ENCODE measurements at places on chromosomes 1 and 21.

- no peak for DNase-seq
These were observed 60.6 kb upstream of the LRRC8B start for GRCh38 chr1:89464008-89464407.

DNA sequence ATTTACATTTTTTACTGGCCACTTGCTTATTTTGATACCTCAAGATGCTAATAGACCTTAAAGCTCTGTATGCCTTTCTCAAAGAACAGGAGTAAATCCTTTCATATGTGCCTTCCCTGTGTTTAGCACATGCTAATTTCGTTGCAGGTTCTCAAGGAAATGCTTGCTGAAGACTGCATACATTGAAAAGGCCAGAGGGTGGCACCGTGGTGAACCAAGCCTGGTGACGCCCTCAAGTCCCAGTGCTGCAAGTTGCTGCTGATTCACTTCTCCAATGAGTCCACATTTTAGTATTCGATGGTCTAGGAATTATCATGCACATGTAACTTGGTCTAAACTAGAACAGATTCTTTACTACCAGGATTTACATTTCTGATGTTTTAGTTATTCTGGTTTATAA is 94.1 kb downstream of the CLDN17 start:
- DNase-seq: no peak

- no peak for DNase-seq
These were observed 238.0 kb upstream of the TMEM51 start for GRCh38 chr1:14915356-14916054.

DNA sequence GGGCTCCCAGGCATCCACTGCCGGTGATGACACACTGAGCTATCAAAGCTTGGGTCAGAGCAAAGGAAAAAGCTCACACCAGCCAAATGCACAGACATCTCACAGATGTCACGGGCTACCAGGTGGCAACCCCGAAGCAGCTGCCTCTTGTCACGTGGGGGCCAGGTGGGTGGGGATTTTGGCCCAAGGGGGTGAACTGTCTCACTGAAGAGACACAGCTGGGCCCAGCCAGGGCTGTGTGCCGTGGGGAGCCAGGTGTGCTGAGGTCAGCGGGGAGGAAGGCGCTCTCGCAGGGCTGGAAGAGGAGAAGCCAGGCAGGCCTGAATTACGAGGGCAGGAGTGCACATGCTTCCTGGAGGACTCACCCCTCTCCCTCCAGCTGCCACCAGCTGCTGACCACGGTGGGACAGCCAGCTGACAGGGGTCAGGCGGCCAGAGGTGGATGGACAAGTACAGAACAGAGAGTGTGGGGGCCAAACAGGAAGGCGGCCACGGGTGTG is 32.4 kb downstream of the KCNN3 start:
- no peak for DNase-seq

DNA sequence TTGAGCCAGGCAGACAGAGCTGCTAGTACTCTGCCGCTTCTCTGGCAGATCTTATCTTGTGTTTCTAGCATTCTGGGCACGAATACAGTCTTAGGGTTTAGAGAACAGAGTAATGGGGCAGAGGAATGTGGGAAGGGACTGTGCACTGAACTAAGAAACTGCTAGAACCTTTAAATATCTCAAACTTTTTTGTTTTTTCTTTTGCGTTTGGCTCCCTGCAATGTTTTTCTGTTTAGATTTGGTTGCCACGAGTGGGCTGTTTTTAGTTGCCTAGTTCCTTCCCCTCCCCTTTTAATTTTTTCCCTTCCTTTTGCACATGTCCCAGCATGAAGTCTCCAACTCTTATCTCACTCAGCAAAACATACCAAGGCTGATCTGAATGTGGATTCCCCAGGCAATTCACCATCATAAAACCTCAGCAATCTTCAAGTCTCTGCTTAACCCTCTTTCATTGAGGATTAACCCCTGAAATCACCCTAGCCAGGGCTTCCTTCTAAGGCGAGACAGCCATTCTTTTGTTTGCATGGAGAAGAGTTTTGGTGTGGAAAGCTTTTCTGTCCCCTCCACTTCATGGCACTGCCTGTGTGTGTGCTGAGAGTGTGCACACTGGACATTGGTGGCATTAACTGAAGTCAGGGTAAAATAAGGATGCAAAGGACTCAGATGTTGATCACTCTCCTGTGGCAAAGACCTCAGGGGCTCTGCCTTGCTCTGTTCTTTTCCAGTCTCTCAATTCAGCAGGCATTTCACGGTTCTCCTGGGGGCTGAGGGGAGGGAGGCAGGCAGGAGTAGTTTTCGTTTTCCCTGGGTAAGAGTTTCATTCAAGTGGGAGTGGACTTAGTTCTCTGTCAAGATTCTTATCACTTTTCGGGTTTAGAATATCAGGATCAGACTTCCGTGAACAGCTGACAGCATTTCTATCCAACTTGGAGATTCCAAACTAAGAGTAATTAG is 2.8 kb upstream of the ATF3 start:
- no peak for DNase-seq

DNA sequence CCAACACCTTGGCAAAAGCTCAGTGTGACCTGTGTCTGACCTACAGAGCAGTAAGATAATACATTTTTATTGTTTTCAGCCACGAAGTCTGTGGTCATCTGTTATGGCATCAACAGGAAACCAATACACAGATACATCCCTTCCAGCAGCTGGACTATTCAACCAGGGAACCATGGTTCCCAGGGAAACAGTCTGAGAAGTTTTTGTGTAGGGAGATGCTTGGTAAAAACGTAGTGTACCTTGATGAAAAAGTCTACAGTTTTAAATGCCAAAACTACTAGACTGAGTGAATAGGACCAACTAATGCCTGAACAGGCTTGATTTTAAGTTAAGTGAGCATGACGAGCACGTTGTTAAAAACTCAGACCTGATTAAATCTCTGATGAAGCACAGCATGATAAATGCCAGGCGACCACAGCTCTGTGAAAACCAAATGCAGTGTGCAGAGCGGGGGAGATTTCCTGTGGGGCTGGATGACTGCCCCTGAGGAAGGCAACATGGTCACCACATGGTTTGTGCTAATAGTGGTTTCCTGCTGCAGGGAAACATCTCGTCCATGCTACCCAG is 228.9 kb downstream of the TNR start:
- DNase-seq: peak; percentile 19

DNA sequence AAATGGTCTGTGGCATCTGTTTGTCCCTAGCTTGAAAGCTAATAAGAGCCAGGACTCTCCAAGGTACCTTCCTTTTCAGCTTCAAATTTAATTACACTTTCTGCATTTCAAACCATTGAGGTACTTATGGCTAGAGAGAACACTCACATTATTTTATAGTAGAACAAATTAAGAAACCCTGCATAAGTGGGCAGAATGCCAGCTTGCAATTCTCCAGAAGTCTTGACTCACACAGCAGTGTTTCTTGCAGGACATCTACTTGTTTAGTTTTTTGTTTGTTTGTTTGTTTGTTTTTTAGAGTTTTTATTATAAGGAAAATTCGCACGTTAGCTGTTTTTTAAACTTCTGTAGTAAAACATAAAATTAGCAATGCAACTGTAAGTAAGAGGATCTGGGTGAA is 397.2 kb downstream of the NEGR1 start:
- no peak for DNase-seq

DNA sequence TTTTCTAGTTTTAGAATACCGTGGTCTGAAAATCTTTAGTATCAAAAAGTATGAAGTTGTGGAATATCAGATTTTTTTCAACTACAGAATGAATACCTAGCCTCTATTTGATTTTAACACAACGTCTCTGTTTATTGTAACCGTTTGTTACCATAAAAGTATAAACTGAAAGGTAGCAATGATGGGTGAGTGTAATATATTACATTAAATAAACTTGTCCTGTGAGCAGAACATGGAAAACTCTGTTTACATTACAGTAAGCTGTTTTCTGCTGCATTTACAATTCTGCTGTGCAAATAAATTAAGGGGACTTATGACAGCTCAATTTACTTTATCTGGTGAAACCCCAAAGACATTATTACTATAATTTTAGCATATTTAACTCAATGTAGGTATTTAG is 62.5 kb downstream of the CHRM3 start:
- DNase-seq: no peak

- DNase-seq: no peak
These were observed 36.2 kb downstream of the LDLRAP1 start for GRCh38 chr1:25579292-25580252.

DNA sequence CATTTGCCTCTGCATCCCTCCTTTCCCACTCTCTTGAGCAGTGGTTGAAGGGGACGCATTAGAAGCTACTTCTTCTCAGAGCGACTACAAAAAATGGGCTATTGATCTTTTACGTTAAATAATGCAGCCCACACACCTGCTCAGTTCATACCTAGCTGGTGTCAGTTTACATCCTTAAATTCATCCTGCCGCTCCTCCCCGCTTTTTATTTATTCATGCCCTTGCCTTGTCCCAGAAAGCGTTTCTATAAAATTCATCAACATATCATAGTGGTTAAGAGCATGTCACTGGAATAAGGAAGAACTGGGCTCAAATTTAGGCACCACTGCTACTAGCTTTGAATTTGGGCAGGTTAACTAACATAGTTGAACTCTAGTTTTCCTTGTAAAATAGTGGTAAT is 66.0 kb upstream of the TINAGL1 start:
- DNase-seq: no peak

- no peak for DNase-seq
These were observed 374.9 kb upstream of the PBX1 start for GRCh38 chr1:164183854-164184635.

DNA sequence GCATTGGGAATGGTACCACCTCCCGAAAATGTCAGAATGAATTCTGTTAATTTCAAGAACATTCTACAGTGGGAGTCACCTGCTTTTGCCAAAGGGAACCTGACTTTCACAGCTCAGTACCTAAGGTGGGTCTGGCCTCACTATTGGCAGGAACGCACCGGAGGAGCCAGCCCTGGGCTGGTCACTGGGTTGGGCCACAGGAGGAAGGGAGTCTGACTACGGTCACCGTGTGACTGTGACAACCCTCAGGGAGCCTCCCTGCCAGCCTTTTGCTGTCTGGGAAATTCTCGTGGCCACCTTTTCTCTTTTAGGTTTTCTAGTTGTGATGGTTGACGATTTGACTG is 2.2 kb downstream of the IL10RB start:
- no peak for DNase-seq

Measured in lower leg skin (tissue), 4 donors.